Type B pancreatic cell (in vitro differentiated cells): ENCODE measurements at places on chromosomes 12 and 14. TPM values are rescaled to one million over a fixed set of nuclear protein-coding genes. Genes with fewer than 3 reads are reported as not detected.

NOXRED1 gene
- total RNA-seq = 0.46 and 0.57 TPM in 2 replicates

BICDL1 gene
- 7.4 and 7.8 TPM in 2 replicates for total RNA-seq

GDF3 gene
- not detected in 2 replicates for total RNA-seq

LRRC10 gene
- total RNA-seq = not detected in 2 replicates

MTRFR gene
- total RNA-seq = 13.9 and 17.2 TPM in 2 replicates

STAB2 gene
- total RNA-seq = not detected in 2 replicates

IFNG-AS1 gene
- not detected in 2 replicates for total RNA-seq

MAP3K9 gene
- total RNA-seq = 14.9 and 27.4 TPM in 2 replicates

RAD51AP1 gene
- 20.7 and 26.6 TPM in 2 replicates for total RNA-seq

SMIM41 gene
- total RNA-seq = not detected in 2 replicates

AQP2 gene
- total RNA-seq = 0.55 TPM in 1 of 2 replicates, not detected in the other

DNA sequence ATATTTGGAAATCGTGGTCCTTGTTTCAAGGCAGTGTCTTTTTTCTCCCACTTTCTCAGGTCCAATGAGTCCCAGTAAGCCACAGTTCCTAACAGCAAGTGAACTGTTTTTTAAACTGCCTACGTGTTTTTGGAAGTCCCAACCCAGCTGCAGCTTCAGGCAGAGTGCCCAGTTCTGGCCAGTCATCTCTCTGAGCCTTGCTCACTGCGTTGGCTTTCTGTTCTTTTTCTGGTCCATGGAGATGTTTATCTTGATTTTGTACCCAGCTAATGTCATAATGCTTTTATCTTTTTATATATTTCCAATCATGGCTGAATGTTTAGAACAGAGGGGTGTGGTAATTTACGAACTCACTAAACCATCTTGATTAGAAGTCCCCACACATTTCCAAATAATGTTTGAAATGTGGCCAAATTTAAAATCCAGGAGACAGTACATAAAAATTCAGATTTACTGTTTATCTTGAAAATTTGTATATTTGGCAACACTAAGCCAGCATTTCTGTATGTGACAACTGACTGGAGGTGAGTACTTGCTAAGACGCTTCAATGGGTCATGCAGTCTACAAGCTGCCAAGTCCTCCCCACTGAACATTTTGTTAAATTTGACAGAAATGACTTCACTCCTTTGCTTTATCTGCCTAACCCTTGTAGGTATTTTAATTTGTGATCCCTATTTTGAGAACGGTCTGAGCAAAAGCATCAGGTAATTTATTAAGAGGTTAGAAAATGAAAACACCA is 46.1 kb upstream of the OTOGL start:
- no peaks in the 10 kb centered on the region for H3K4me1 ChIP-seq
- no peaks in the 10 kb centered on the region for H3K36me3 ChIP-seq
- H3K27ac ChIP-seq = no peak overlapping the region
- peaks cover 4% of the 10 kb centered on the region for H3K27me3 ChIP-seq
- DNase-seq = no peak
- H3K4me3 ChIP-seq = no peak overlapping the region

- H3K36me3 ChIP-seq = no peaks in the 10 kb centered on the region
- H3K27ac ChIP-seq = no peak overlapping the region
- H3K27me3 ChIP-seq = no peaks in the 10 kb centered on the region
- H3K4me3 ChIP-seq = no peak overlapping the region
Observed at GRCh38 chr14:74048281-74048680, 29.1 kb downstream of the BBOF1 start.

- no peak overlapping the region for H3K4me3 ChIP-seq
- H3K36me3 ChIP-seq = no peaks in the 10 kb centered on the region
- H3K27me3 ChIP-seq = no peaks in the 10 kb centered on the region
- no peak overlapping the region for H3K27ac ChIP-seq
- DNase-seq = no peak
Observed at GRCh38 chr14:74457565-74457895, 31.5 kb upstream of the SYNDIG1L start.

GRCh38 chr12:57611108-57611826 is at the start of gene ARHGEF25:
Gene ARHGEF25, plus strand, starts transcription at chr12:57611435. Its CDS starts 460 bp downstream, at chr12:57611895.
- peaks cover 4% of the 10 kb centered on the region for H3K4me1 ChIP-seq
- peaks cover 7% of the 10 kb centered on the region for H3K36me3 ChIP-seq
- peak within 1 kb of the TSS; percentile 43 for H3K27ac ChIP-seq
- peak within 1 kb of the TSS; percentile 88 for H3K4me3 ChIP-seq

GRCh38 chr12:48985475-48985897 is 7.4 kb downstream of the WNT1 start:
- H3K36me3 ChIP-seq = no peaks in the 10 kb centered on the region
- no peak for DNase-seq
- H3K27ac ChIP-seq = no peak overlapping the region

GRCh38 chr14:59407246-59408010 is 57.8 kb downstream of the GPR135 start:
- H3K27me3 ChIP-seq = peaks cover 15% of the 10 kb centered on the region
- no peak overlapping the region for H3K27ac ChIP-seq
- H3K4me3 ChIP-seq = no peak overlapping the region
- H3K4me1 ChIP-seq = no peaks in the 10 kb centered on the region
- DNase-seq = no peak
- peaks cover 6% of the 10 kb centered on the region for H3K36me3 ChIP-seq

- H3K36me3 ChIP-seq = no peaks in the 10 kb centered on the region
- peaks cover 4% of the 10 kb centered on the region for H3K4me1 ChIP-seq
- no peak overlapping the region for H3K4me3 ChIP-seq
- no peak overlapping the region for H3K27ac ChIP-seq
- H3K27me3 ChIP-seq = no peaks in the 10 kb centered on the region
Observed at GRCh38 chr12:76569685-76570604, 10.4 kb upstream of the OSBPL8 start.

GRCh38 chr14:81209167-81209836 is 11.5 kb downstream of the GTF2A1 start:
- no peak overlapping the region for H3K4me3 ChIP-seq
- no peaks in the 10 kb centered on the region for H3K4me1 ChIP-seq

- H3K27me3 ChIP-seq = no peaks in the 10 kb centered on the region
- H3K27ac ChIP-seq = no peak overlapping the region
- no peaks in the 10 kb centered on the region for H3K36me3 ChIP-seq
- H3K4me3 ChIP-seq = no peak overlapping the region
- H3K4me1 ChIP-seq = peaks cover 22% of the 10 kb centered on the region
Observed at GRCh38 chr14:65210118-65210821, 108.0 kb upstream of the MAX start.

DNA sequence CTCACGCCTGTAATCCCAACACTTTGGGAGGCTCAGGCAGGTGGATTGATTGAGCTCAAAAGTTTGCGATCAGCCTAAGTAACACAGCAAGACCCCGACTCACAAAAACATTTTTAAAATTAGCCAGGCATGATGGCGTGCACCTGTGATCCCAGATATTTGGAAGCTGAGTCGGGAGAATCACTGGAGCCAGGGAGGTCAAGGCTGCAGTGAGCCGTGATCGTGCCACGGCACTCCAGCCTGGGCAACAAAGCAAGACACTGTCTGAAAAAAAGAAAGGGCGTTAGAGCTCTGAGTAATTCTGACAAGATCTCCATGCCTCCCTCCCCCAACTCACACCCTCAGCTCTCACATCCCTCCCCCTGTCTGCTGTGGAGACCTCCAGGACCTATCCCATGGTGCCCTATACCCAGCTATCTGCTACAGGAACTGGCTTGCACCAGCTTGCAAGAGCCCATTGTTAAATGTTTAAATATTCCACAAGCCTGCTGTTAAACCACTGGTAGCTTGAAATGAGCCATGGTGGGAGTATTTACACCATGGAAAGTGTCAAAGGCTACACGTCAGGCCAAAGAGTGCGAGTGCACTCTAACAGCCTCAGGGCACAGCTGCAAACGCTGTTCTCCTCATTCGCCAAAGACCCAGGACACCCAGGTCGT is 35.1 kb upstream of the PPP2R5C start:
- H3K36me3 ChIP-seq = no peaks in the 10 kb centered on the region
- no peak for DNase-seq
- peaks cover 5% of the 10 kb centered on the region for H3K4me1 ChIP-seq
- no peak overlapping the region for H3K27ac ChIP-seq
- H3K27me3 ChIP-seq = peaks cover 14% of the 10 kb centered on the region
- H3K4me3 ChIP-seq = no peak overlapping the region

- DNase-seq = peak; percentile 15
- no peaks in the 10 kb centered on the region for H3K36me3 ChIP-seq
- no peak overlapping the region for H3K4me3 ChIP-seq
- no peak overlapping the region for H3K27ac ChIP-seq
- peaks cover 32% of the 10 kb centered on the region for H3K27me3 ChIP-seq
Observed at GRCh38 chr12:4214877-4215228, 58.7 kb upstream of the CCND2 start.
